Stimulated activated CD4-positive, alpha-beta T cell treated with anti-CD3 and anti-CD28 coated beads, Interleukin-1b, Interleukin-23, amount 100 ng/mL, for 4 hours (primary cell): ENCODE measurements at places on chromosomes 16 and 17.

DNA sequence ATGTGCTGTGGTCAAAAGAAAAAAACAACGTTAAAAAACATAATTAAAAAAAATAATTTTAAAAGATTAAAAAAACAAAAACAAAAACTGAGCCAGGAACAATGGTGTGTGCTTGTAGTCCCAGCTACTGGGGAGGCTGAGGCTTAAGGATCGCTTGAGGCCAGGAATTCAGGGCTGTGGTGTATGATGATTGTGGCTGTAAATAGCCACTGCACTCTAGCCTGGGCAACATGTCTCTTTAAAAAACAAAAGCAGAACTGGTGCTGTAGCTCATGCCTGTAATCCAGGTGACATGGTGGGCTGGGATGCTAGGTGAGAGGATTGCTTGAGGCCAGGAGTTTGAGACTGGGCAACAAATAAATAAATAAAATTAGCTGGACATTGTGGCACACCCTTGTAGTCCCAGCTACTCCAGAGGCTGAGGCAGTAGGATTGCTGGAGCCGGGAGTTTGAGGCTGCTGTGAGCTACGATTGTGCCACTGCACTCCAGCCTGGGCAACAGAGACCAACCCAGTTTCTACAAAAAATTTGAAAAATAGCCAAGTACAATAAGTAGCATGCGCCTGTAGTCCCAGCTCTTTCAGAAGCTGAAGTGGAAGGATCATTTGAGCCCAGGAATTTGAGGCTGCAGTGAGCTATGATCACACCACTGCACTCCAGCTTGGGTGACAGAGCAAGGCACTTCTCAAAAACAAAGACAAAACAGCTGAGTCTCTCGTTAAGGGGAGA lies 43.6 kb downstream of the NFATC3 start:
- no peak for DNase-seq

GRCh38 chr17:65704731-65705130 lies 143.3 kb upstream of the AXIN2 start:
- DNase-seq = no peak

DNA sequence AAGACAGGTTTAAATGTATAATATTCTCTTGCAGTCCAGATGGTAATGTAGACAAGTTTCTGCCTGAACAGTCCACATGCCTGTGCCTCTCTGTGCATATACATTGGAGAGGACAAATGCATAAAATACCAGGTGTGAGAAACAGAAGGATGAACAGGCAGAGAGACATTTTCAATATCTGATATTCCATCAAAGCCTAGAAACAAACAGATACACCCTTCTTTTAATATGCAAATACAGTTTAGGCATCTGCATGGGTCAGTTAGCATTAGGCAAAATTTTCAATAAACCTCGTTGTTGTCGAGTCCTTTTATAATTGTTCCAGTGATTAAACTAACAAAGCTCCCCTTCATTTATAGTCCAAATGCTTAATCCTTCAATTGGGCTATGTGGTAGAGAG lies 897 bp downstream of the OMG start:
- no peak for DNase-seq

DNA sequence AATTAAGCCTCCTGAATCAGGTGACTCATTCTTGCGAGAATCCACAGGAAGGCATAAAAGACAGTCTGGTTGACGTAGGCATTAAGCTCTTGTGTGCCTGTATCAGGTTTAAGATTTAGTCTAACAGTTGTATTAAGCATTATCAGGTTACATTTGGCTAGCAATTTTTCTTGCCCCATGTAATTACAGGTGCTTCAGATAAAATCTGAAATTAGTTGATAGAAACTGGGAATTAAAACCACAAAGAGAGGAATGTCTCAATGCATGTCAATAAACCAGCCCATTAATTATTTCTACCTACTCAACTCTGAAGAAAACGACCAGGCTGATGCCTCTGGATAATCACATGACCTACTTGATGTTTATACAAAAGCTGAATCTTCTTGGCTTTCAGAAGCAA lies 217.2 kb downstream of the CA10 start:
- DNase-seq = no peak

DNA sequence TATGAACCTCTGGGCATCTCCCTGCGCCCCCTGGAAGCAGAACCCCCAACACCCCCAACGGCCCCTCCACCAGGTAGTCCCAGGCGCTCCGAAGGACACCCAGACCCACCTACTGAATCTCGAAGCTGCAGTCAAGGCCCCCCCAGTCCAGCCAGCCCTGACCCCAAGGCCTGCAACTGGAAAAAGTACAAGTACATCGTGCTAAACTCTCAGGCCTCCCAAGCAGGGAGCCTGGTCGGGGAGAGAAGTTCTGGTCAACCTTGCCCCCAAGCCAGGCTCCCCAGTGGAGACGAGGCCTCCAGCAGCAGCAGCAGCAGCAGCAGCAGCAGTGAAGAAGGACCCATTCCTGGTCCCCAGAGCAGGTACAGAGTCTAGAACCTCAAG lies 1.5 kb downstream of the BCL6B start:
- no peak for DNase-seq

DNA sequence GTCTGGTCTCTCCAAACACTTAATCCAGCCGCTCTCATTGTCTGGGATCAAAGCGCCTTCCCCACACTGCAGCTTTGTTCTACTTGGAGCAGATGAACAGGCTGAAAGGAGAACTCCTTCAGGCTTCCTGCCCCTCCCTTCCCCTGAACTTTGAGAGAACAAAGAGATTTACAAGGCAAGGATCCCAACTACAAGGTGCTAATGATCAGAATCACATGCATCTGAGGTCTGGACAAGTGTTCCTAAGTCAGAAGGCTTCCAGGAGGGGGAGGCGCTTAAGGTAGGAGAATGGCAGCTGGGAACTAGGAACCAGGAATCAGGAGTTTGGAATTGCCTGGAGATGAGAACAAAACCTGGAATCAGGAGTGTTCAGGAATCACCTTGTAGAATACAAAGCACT lies 606.3 kb upstream of the CDH11 start:
- DNase-seq = no peak

DNA sequence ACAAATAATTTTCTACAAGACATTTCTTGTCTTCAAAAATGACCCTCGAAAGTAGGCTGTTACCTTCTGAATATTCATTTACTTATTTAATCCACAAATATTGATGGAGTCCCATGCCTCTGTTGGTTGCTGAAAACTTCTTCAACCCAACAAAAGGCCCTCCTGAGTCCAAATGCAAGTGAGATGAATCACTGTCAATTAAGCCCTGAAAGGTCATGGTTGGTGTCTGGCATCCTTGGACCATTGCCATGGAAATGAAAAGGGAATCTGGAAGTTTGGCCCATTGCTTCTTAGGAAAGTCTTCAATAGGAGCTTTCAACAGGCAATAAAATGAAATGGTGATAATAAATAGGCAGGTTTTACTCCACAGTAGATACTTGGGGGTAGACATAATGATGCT lies 364.7 kb upstream of the DYNLRB2 start:
- DNase-seq = no peak

GRCh38 chr16:31107465-31107867 lies 720 bp upstream of the BCKDK start:
- no peak for DNase-seq

GRCh38 chr17:73256220-73256619 lies 5.5 kb downstream of the CPSF4L start:
- no peak for DNase-seq

- no peak for DNase-seq
Measured at GRCh38 chr17:19958023-19958422, 19.6 kb downstream of the AKAP10 start.

DNA sequence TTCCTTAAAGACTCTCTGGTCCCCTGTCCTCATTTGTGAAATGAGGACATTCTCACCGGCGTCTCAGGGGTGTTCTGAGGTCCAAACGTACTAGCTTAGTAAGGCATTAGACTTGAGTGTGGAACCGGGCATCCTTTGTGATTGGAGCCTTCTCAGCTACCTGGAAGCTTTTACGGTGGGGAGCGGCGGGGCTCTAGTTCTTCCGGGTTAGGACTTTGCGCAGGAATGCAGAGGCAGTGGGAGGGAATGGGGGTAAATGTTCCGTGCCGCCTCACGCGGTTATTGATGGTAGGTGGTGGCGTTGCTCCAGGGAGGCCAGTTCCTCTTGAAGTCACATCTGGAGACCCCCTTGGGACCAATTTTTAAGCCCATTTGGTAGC lies 113.6 kb downstream of the SNX29 start:
- no peak for DNase-seq

GRCh38 chr16:58515871-58516767 lies 802 bp downstream of the SETD6 start:
- DNase-seq = peak; percentile 18

DNA sequence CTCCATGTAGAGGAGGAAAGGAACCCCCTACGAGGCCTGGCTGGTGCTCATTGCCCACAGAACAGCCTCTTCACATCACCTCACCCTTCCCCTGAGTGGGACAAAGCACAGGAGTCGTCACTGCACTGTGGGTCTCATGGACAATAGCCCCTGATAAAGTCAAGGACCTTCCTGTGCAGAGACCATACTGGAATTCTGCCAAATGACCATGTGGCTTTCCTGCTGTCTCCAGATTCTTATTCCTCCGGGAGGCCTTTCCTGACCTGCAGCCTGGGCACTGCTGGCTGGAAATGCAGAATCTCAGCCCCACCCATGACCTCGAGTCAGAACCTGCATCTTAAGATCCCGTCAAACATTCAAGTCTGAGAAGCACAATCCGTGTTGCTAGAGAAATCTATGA lies 60.5 kb upstream of the ERN1 start:
- no peak for DNase-seq

- no peak for DNase-seq
Measured at GRCh38 chr17:8159032-8159400, 3.7 kb downstream of the VAMP2 start.

GRCh38 chr16:56450986-56451752 lies at the start of the genes NUDT21 and OGFOD1:
Gene NUDT21 (minus strand): TSS chr16:56451332. CDS start chr16:56451202, 130 bp downstream.
Gene OGFOD1 (plus strand): TSS chr16:56451554. CDS start chr16:56451613, 59 bp downstream.
- peak; percentile 83 for DNase-seq

- DNase-seq = no peak
Measured at GRCh38 chr16:2090481-2090776, 42.6 kb downstream of the TSC2 start.

GRCh38 chr17:62805234-62805633 lies 2.9 kb downstream of the MARCHF10 start:
- DNase-seq = no peak

- no peak for DNase-seq
Measured at GRCh38 chr16:54633943-54634362, 296.7 kb upstream of the IRX5 start.

- no peak for DNase-seq
Measured at GRCh38 chr16:77336637-77337036, 98.2 kb downstream of the ADAMTS18 start.

DNA sequence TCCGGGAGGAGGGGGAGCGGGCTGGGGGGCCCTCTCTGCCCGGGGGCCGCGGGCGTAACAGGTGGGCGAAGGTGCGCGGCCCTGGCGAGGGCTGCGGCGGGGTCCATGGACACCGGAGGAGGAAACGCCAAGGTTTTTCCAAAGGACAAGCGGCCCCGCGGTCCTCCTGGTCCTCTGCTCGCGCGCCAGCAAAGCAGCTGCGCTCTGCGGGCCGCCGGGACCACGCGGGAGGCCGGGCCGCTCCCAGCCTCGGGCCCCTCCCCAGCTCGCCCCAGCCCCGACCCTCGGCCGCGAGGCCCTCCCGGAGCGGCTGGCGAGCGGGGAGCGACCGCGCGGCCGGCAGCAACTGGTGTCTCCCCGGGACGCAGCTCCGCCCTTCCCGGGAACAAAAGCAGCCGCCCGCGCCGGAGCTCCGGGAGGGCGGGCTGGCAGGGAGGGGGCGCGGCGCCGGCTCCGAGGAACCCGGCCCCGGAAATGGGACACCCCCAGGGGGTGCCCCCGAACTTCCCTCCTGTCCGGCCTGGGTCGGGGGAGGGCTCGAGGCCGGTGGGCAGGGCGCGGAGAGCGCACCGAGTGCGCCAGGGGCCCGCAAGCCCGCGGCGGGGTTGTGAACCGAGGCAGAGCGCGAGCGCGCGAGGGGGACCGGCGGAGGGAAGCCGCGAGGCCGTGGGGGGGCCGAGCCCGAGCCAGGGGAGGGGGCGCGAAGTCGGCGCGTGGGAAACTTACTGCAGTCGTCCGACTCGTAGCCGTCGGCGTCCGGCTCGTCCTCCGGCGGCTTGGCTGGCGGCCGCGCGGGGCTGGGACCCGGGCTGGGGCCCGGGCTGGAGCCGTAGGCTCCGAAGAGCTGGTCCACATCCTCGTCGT lies 837 bp downstream of the DOC2B start:
- DNase-seq = no peak

DNA sequence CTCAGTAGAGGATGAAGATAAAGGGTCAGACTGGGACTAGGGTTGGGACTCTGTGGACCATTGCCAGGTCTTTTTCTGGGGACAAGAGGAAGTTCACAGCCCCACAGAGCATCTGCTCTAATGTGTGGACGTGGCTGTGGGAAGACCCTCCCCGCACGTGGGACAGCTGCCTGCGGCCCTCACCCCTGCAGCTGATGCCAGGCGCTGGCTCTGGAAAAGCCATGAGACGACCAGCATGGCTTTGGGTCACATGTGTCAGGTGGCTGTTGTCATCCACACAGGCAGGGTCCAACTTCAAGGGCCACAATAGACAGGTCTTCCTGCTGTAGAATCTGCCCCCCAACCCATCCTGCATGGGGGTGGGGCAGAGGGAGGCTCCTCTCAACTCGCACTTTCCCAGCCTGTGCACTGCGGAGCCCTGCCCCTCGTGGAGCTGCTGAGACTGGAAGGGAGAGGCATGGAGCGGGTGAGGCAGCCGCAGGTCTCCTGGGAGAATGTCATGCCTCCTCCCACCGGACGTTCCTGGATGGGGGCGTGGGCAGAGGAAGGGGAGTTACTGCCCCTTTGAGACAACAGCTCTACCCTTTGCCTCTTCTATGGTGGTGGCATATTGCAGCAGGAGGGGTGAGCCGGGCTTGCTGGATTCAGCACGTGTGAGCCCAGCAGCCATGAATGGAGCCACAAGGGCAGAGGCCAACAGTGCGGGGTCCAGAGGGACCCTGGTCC lies 53.4 kb downstream of the PIMREG start:
- DNase-seq = no peak

DNA sequence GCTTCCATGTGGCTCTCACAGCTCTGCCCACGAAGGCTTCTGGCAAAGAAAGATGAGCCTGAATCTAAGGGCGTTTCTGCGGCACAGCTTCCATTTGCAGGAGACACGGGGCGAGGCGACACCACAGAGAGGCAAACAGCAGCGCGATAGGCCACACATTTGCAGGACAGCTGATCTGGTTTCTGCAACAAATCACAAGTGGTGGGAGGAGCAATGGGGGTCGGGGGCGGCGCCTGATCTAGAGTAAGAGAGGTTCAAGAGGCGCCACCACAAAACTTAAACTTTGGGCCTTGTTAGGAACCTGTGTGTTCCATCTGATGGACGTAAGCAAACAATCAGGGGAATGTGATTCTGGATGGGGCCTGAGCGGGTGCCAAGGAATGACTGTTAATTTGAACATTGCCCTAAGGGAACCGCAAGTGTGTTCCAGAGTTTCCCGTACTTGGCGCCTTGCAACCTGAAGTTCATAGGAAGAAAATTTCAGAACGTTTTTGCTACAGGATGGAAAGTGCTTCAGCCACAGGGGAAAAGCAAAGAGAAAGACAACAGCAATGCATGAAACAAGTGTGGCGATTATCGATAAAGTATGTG lies 18.9 kb upstream of the ENPP7 start:
- no peak for DNase-seq

DNA sequence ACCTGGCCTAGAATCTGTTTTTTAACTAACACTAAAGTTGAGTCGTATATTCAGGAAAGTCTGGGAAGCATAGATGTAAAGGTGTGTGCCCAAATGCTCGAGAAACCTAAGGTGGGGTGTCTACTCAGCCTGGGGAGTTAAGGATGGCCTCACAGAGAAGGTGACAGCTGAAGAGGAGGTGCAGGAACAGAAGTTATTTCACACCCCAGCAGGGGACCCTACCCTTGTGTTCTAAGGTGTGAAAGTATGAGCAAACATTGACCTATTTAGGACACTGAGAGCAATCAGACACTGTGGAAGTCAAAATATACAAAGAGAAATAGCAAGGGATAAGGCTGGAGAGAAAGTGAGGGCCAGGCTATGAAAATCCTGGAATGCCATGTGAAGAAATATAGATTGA lies 49.0 kb upstream of the DHX40 start:
- no peak for DNase-seq
